ENCODE measurements at places on chromosomes 11 and 22.
A peak's percentile ranks its signal among the peaks of the same experiment; 100 is the strongest.

DNA sequence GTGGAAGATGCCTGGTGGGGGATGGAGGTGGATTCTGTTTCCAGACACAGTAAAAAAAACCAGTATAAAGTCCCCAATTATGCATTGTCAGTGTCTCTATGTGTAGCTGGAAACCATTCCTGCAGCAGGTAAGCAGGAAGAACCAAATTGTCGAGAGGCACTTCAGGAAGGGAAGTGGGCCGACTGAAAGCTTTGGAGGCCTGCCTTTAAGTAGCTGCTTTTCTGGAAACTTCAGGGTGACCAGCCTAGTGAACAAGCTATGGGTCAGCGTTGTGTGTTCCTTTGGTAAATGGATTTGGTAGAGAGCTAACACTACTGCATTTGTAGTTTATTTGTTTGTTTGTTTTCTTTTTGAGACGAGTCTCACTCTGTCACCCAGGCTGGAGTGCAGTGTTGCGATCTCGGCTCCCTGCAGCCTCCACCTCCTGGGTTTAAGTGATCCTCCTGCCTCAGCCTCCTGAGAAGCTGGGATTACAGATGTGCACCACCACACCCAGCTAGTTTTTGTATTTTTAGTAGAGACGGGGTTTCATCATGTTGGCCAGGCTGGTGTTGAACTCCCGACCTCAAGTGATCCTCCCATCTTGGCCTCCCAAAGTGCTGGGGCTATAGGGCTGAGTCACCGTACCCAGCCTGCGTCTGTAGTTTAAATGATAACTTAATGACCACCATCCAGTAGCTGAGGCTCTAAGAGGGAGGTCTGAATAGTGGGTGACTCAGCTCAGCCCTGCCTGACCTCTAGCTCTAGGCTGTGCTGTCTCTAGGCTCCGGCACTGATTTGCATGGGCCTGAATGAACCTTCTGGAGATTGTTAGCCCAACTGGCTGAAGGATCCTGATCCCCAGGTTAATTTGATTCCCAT lies 12.8 kb downstream of the PTPRJ start:
- no peak for DNase-seq

DNA sequence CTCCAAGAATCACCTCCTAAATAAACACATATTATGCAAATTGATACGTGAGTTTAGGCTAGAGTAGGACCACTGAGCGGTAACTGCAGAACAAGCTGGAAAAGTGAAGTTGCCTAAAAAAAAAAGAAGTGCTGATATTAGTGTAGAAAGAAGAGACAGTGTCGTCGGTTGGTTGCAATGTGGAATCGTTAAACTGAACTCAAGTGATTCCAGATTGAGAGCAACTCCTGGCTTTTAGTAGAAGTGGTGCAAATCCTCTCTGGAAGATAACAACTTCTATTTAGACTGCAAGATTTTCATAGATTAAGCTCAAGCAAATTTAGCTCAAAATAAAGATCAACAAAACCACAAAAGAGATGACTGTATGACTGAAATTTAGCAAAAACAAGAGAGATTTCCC lies 97.0 kb upstream of the PGR start:
- DNase-seq = no peak

DNA sequence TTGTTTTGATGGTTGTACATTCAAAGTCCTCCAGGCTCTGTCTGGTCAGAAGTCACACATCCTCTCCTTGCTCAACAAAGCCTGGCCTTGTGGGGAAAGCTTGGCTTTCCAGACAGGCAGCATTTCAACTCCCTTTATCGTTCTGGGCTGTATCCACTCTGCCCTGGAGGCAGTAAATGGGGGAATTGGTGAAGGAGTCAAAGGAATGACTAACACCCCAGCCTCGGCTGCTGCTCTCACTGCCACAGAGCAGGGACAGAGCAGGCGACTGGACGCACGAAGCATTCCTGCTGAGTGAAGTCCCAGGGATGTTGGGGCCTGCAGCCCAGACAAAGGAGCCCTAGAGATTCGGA lies 52.8 kb downstream of the WNT11 start:
- DNase-seq = no peak

DNA sequence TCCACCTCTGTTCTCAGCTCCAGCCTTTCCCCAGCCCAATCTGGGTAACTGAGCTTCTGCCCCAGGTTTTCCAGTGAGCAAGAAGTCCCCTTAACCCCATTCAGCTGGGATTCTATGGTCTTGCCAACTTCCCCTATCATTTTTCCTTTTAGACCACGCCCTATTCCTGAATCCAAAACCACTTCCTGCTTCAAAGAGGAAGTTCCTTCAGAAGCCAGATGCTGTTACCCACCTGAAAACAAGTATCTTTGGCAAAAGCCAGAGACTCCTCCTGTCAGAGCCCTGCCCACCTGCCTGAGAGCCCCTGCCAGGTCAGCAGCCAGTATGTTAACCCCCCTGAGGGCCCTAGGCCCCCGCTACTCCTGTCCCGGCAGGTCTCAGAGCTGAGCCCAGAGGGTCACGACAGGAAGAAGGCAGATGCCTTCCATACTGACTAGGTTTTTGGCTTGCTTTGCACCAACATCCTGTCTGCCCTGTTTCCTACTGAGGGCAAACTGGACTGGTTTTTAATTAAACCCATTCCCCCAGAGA lies 20.3 kb upstream of the MICAL2 start:
- DNase-seq = peak; percentile 72

DNA sequence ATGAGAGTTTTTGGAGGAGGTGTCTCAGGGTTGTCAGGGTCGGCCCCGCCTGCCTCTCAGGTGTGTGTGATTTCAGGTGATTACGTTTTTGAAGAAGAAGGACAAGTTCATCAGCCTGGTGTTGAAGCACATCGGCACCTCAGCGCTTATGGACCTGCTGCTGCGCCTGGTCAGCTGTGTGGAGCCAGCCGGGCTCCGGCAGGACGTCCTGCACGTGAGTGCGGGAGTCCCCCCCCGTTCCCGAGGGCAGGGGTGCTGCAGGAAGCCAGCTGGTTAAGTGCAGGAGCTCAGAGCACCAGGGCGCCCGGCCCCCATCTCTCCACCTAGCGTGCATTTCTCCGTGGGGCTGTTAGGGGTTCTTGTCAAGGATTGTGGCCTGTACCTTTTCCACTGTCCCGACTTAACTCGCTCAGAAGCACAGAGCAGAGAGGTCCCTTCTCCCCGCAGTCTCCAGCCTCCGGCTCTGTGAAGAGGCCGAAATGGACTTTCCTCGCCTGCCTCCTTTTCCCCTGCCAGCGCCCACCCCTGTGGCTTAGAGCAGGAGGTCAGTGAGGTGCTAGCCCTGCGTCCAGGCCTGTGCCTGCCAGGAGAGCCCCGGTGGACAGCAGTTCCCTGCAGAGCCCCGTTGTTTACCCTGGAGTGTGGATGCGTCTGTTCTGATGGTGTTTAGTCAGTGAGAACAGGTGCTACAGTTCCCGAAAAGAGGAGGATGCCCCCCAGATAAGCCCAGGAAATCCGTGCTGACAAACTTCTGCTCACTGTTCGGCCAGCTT lies 60.2 kb downstream of the SBF1 start:
- DNase-seq = no peak
